Activated CD4-positive, alpha-beta T cell treated with anti-CD3 and anti-CD28 coated beads for 4 hours (primary cell): ENCODE measurements at places on chromosomes 4 and X.

DNA sequence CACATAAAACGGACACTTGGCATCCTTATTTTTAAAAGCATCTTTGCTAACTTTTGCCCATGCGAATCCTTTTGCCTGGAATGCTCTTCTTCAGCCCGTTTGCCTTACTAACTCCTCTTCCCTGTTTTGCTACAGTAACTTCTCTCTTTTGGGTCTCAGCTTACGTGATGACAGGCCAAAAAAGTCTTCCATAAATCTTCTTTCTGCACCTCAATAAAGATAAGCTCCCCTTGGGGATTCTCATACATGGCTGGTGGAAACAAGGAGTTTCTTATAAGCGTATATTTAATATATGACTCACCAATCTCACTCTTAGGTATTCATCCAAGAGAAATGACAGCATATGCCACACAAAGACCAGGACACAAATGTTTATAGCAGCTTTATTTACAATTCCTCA, 192.7 kb downstream of the RCHY1 start:
- no peak for DNase-seq

DNA sequence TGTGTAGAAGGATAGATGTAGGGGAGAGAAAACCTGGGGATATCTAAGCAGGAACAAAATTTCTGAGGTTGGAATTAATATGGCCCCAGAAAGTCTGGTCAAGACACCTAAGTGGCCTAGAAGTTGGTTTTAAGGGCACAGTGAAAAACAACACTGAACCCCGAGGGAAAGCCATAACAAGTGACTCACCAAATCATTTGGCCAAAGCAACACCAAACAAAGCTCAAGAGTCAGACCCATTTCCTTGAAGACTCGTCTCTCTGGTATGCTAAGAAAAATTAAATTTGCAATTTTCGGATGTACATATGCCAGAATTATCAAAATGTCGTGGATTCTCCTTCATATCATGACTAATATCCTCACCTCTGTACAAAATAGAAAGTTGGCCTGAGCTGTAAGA, 162.9 kb downstream of the SMIM20 start:
- no peak for DNase-seq

- no peak for DNase-seq
Observed at GRCh38 chr4:40134206-40134917, 62.5 kb upstream of the RHOH start.

DNA sequence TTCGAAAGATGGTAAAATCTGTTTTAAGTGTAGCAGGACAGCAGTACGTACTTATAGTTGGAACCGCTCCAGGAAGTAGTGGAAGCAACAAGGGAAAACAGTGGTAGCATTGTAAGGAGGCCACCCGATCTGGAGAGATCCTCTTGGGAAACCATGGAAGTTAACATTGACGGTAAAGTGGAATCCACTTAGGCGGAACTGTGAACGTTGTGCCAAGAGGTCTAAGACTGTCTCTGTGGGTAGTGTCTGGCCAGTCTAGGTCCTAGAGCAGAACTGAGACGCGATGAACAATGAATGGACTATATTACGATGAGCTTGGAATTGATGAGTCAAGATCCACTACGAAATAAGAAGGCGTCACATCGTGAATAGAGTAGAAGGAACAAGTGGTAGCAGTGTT, 124.0 kb downstream of the TENM3 start:
- no peak for DNase-seq

- DNase-seq: no peak
Observed at GRCh38 chrX:125710403-125711062, 390.9 kb downstream of the TEX13C start.

DNA sequence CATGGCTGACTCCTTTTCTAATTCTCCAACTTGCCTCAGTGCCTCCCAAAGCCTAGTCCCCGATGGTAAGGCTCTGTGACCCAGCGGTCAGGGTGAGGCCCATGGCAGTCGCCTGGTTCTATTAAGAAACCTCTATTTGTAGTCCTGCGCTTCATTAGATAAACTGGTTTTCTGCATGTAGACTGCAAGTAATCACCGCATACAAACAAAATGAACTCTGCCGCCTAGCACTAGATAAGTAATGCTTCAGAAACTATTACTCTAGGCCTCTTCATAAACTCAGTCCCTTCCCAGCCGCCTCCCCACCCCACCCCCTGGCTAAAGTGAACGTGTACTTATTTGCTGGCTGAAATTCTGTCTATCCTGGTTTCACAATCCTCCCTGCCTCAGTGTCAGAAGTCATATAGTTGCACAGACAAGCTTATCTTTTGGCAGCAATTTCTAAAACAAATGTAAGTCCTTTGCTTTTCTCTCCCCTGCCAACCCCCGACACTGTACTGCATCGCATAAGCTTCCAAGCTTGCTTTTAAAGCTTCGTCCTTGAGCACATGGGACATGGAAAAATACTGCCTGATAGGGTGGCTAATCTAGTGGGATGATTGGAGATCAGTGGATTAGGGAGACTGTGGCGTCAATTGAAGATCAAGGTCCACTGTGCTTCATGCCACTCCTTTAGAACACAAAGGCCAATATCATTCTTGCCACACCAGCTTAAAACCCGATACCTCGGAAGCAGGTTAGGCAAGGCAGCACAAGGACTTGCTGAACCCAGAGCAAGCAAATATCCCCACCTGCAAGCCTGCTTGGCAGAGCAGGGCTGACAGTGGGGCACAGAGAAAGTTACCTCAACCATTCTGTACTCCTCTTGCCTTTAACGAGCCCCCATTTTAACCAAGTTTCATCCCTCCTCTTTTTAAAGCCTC, 125.8 kb downstream of the IRF2 start:
- no peak for DNase-seq

- peak; percentile 2 for DNase-seq
Observed at GRCh38 chrX:118345045-118345463, 852 bp upstream of the WDR44 start.

- no peak for DNase-seq
Observed at GRCh38 chr4:123640271-123640670, 243.7 kb downstream of the SPRY1 start.

DNA sequence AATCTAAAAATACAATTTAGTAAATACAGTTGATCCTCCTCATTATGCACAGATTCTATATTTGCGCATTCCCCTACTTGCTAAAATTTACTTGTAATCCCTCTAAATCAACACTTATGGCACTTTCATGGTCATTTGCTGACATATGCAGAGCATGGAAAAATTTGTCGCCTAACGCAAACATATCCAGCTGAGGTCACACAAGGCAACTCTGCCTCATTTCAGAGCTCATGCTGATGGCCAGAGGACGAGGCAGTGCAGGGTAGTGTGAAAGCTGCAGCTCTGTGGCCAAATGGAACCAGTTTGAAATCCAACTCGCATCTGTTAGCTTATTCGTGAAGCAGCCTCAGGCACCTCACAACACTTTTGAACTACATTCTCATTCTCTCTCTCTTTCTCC, 39.7 kb upstream of the KLHL2 start:
- DNase-seq: no peak

- DNase-seq: no peak
Observed at GRCh38 chr4:161188578-161188977, 975.2 kb downstream of the FSTL5 start.
